ENCODE measurements at places on chromosomes 1 and 21. TPM values are rescaled to one million over a fixed set of nuclear protein-coding genes. Genes with fewer than 3 reads are reported as not detected.

Gene OR2T33
- total RNA-seq: not detected

Gene LRRC71
- 0.13 TPM for total RNA-seq

Gene BMP8A
- 0.40 TPM for total RNA-seq

Gene PSRC1
- 8.6 TPM for total RNA-seq

Gene CACNA1E
- total RNA-seq: not detected

Gene STUM
- not detected for total RNA-seq

Gene SH2D1B
- not detected for total RNA-seq

Gene TTC39A
- 3.3 TPM for total RNA-seq

Gene S100A2
- 2.4 TPM for total RNA-seq

Gene PLA2G2D
- not detected for total RNA-seq

Gene FAM3B
- not detected for total RNA-seq

Gene OR2L3
- total RNA-seq: not detected

Gene S100A14
- 0.25 TPM for total RNA-seq

Gene OLFM3
- total RNA-seq: not detected

Gene SHE
- 0.93 TPM for total RNA-seq

Gene BCL2L15
- total RNA-seq: 0.26 TPM

Gene ATP6V1G3
- total RNA-seq: not detected

Gene AK5
- total RNA-seq: 8.8 TPM

Gene OR14K1
- total RNA-seq: not detected

Gene GBP2
- 53.6 TPM for total RNA-seq

Gene HES3
- total RNA-seq: not detected

Gene PGLYRP3
- not detected for total RNA-seq

Gene ZC3H12A
- total RNA-seq: 8.6 TPM

Gene MYOC
- total RNA-seq: 0.13 TPM

Gene CHD5
- total RNA-seq: 0.13 TPM

Gene FMOD
- total RNA-seq: 4.4 TPM

Gene SPRR4
- total RNA-seq: not detected

Gene SPRR1B
- not detected for total RNA-seq

Gene C1QTNF12
- total RNA-seq: 0.40 TPM

Gene LIN28A
- not detected for total RNA-seq

Gene HTR6
- total RNA-seq: 0.13 TPM

Gene PGLYRP4
- not detected for total RNA-seq

Gene DHCR24
- 44.0 TPM for total RNA-seq

Gene LCE1D
- total RNA-seq: not detected

Gene RAB7B
- total RNA-seq: 7.5 TPM

Gene UBE2U
- not detected for total RNA-seq

Gene DYNLT5
- total RNA-seq: 0.40 TPM

Gene RAB25
- total RNA-seq: not detected

Gene SYT11
- 80.1 TPM for total RNA-seq

Gene TMEM200B
- 11.5 TPM for total RNA-seq

Gene AMY1B
- total RNA-seq: not detected

Gene S100A7A
- not detected for total RNA-seq

Gene RPS8
- total RNA-seq: 1,276 TPM

Gene NR1I3
- total RNA-seq: not detected

Gene AIM2
- not detected for total RNA-seq

Gene SLC16A1
- 25.4 TPM for total RNA-seq

Gene PRDM16
- total RNA-seq: 47.1 TPM

Gene VANGL2
- total RNA-seq: not detected

Gene OR2W3
- total RNA-seq: not detected

Gene GUCA2B
- total RNA-seq: not detected

Gene LCE3B
- not detected for total RNA-seq

Gene RO60
- total RNA-seq: 135 TPM

Gene ERO1B
- total RNA-seq: 1.4 TPM

Gene S100A10
- 117 TPM for total RNA-seq

Gene VWA1
- total RNA-seq: 1.6 TPM

Gene TCEA3
- 14.0 TPM for total RNA-seq

Gene RNF115
- 17.2 TPM for total RNA-seq

Gene SLAMF9
- 1.2 TPM for total RNA-seq

Gene UBQLN4
- total RNA-seq: 11.6 TPM
